ENCODE measurements at places on chromosomes 11 and 22.

DNA sequence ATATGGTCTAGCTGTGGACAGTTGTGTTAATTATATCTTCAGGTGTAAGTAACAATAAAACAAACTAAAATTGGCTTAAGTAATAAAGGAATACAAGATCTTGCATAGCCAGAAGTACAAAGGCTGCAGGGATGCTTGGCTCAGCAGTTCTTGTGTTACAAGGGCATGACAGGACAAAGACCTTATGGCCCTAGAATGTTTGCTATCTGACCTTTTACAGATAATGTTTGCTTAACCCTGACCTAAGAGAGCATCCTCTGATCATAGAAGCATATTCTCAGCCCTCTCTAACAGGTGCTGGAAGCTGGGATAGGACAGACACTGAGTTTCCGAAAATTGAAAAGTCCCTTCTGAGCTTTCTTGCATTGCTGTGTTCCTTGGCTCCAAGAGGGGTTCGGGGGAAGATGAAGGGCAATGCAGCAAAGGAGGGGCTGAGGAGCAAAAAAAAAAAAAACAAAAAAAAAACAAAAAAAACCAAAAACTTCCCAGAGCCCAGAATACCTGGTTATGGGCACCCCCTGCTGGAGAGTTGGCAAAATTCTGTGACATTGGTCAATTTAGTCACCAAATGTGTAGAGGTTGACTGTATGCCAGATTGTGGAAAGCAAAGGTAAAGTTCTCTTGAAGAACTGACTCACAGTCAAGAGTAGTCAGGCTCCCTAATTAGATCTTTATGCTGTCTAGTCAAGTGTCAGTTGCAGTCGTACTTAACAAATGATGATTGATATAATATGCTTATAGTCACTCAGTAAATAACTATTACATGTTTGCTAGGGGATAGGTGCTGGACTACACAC is 10.4 kb upstream of the HIKESHI start:
- DNase-seq, result peak; percentile 59

GRCh38 chr22:46674367-46674781 is 54.2 kb downstream of the GRAMD4 start:
- DNase-seq, result no peak

GRCh38 chr22:28249402-28249801 is 330.3 kb upstream of the PITPNB start:
- no peak for DNase-seq

DNA sequence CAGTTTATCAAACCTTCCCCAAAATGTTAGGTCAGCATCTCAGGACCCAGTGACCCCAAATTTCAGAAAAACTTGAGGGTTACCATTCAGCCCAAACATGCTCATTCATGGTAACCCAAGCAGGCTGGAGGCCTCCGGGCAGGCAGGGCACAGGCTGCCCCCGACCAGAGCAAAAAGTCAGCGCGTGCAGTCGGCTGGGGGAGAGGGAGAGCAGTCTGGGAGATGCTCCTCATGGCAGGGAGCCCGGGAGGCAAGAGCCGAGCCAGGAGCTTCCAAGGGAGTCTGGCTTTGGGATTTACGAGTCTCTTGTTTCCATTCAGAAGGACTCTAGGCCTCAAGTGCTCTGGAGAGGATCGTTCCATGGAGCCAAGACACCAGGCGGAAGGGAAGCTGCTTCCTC is 45.7 kb downstream of the RPUSD4 start:
- DNase-seq, result no peak

GRCh38 chr11:1340111-1340510 is 30.7 kb upstream of the TOLLIP start:
- DNase-seq, result no peak

DNA sequence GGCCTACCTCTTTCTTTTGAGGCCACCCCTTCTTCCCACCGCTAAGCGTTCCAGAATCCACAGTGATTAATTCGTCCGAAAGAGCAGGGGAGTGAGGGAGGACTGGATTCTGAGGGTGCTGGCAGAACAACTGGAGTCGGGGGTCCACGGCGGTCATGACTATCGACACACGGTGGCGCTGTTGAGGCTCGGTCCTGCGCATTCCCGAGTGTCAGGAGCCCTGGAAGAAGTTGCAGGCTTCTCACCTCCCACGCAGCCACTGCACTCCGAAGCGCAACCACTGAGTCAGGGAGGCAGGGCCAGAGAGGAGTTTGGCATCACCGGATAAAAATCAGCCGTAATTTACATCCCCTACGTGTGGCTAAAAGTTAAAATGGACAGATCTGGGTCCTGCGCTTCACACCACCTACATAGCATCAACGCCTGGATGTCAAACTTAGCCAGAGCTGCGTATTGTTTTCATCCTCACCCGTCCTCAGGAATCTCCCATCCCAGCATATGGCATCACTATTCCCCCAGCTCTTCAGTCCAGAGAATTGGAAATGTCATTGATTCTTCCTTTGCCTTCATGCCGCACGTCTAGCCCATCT is 10.7 kb upstream of the CTSF start:
- DNase-seq, result peak; percentile 72

- no peak for DNase-seq
Observed at GRCh38 chr11:61010466-61011228, 39.2 kb downstream of the CD6 start.

- DNase-seq, result no peak
Observed at GRCh38 chr11:130555251-130555841, 106.9 kb downstream of the ADAMTS15 start.

DNA sequence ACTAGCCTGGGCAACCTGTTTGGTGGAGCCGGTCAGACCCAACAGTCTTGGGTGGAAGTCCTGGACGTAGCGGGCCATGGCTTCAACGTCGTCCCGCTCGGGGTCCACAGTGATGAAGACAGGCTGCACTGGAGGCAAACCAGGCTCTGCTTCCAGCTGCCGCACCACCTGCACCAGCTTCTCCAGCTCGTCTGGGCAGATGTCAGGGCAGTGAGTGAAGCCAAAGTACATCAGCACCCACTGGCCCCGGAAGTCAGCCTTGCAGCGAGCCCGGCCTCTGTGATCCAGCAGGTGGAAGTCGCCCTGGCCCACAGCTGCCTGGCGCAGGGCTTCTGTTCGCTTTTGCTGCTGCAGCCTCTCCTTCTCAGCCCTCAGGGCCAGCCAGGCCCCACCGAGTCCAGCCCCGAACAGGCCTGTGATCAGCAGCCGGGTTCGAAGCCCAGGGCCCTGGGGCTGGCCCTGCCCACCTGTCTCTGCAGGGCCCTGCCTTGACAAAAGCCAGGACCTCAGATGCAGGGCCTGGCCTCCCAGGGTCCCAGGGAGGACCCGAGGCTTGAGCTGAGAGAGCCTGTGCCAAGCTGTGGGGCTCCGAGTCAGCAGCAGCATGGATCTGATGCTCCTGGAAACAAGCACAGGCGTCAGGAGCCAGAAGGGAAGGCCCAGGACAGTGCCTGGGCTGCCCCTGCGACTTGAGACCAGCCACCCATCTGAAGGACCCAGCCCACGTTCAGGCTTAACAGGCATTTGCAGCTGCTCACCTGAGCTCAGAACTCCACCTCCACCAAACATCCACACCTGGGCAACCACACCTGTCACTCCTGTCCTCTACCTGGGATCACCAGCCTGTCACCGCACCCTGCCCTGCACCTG is 1.4 kb downstream of the SCO2 start:
- DNase-seq, result no peak

GRCh38 chr11:121636800-121637176 is 184.0 kb upstream of the SORL1-AS1 start:
- DNase-seq, result no peak

GRCh38 chr11:60699936-60700335 is 524 bp downstream of the MS4A8 start:
- no peak for DNase-seq

DNA sequence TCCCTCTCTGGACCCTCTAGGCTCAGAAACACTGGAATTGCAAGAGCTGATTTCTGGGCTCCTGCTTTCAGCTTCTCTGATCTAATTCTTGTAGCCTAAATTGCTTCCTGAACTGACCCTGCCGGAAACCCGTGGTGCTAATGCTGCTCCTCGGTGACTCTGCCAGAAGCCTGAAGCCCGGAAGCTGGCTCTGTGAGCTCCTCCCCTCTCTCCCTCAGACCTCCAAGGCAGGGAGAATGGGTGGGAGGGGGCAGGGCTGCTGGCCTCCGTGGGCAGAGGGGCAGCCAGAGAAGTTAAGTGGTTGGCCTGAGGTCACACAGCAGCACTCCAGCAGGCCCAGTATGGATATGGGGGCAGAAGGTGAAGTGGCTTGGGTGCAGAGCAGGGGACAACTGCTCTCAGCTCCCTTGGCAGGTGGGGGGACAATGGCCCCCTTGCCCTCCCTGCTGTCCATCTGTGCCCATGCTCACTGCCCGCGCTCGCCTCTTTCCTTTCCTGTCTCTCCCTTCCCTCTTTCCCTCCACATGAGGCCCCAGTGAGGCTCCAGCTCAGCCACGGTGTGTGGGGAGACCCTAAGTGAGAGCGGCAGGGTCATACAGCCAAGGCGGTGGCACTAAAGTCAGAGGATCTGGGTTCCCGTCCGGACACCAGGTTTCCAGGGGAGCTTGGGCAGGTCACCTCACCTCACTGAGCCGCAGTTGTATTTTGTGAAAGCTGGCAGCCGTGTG is 16.2 kb downstream of the CAPN5 start:
- no peak for DNase-seq

GRCh38 chr11:13304655-13305335 is 27.2 kb downstream of the BMAL1 start:
- DNase-seq, result no peak

DNA sequence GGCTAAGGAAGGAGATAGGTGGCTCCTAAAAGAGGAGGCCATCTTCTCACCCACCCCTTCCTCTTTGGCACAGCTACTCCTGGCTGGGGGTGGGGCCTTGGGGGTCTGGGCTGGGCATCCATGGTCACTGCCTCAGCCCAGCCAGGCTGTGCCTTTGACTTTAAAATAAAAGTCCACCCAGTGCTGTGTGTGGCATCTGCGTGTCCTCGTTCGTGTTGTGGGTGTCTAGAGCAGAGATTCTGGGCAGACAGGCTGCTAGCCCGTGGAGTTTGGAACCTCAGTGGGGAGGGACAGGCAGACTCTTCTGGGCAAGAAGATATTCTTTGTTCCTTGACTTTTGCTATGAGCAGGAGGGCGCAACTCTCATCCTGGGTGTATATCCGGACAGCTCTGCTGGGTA is 13.1 kb downstream of the RPS6KA4 start:
- no peak for DNase-seq

GRCh38 chr11:62555464-62556107 is 9.0 kb upstream of the AHNAK start:
- DNase-seq, result peak; percentile 36

- no peak for DNase-seq
Observed at GRCh38 chr22:47195484-47196165, 433.2 kb downstream of the TBC1D22A start.

DNA sequence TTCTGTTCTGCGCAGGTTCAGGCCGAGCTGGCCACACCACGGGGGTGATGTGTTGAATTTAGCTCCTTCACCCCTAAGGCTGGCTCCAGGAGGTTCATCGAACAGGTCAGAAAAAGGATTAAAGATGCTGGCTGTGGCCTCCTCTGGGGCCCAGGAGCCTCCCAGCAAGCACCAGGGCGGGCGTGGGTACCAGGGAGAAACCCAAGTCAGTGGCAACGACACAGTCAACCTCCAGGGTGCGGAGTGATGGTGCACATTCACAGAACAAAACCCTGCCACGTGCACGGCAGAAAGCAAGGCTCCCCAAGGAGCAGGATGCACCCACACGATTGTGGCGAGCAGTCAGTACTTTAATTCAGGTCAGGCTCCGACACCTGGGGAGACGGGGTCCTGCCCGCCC is 10.8 kb downstream of the C11orf24 start:
- no peak for DNase-seq

DNA sequence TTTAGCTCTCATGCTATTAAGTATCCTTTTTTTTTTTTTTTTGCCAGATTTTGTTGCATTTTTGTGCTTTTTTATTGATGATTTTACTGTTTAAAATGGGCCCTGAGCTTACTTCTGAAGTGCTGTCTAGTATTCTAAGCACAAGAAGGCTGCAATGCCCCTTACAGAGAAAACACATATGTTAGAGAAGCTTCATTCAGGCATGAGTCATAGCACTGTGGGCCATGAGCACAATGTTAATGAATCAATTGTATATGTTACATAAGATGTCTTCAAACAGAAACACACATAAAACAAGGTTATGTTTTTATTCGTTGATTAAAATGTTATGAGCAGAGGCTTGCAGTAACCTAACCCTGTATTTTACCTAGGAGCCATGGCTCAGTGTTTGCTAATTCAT is 117.8 kb upstream of the C11orf87 start:
- DNase-seq, result peak; percentile 58

All from EL (cell line).